ENCODE measurements at places on chromosomes 16 and 17. TPM values are rescaled to one million over a fixed set of nuclear protein-coding genes. Genes with fewer than 3 reads are reported as not detected.
A peak's percentile ranks its signal among the peaks of the same experiment; 100 is the strongest.

- no peak for DNase-seq
Measured at GRCh38 chr17:62760945-62761267, 47.2 kb downstream of the MARCHF10 start.

- DNase-seq, result no peak
Measured at GRCh38 chr17:50039058-50039457, 16.9 kb upstream of the ITGA3 start.

- no peak for DNase-seq
Measured at GRCh38 chr17:67435122-67435521, 58.0 kb downstream of the PITPNC1 start.

DNA sequence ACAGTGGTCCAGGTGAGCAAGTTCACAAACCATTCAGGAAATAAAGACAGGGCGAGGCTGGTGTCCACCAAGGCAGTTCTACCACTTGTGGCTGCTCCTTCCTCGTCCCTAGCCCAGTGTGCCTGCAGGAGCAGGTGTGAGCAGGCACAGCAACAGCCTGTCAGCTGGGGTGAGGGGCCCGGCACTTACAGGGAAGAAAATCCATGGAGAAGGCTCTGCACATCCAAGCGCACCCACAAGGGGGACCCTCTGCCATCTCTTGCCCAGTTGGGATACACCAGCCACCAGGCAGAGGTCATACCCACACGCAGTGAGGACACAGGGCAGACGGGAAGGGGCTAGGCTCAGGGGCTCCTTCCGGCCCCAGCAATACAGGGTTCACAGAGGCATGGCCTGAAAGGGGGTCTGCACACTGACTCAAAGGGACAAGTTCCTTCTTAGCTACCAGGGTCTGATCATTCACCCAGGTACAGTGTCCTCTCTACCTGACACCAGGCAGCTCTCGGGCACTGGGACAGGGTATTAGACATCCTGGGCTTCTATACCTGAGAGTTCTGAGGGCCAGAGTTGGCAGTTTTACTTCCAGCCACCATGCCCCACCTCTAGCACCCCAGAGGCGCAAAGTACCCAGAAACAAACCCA lies 27.0 kb downstream of the CDIP1 start:
- DNase-seq, result peak; percentile 77

GRCh38 chr16:79066561-79066960 lies 534.0 kb downstream of the MAF start:
- DNase-seq, result no peak

- DNase-seq, result no peak
Measured at GRCh38 chr17:8124350-8125153, 646 bp upstream of the HES7 start.

- no peak for DNase-seq
Measured at GRCh38 chr16:56081371-56081770, 109.9 kb upstream of the GNAO1 start.

- peak; percentile 93 for DNase-seq
Measured at GRCh38 chr16:88700636-88701482, 5.3 kb downstream of the RNF166 start.

- DNase-seq, result no peak
Measured at GRCh38 chr17:76053246-76054111, 18.8 kb downstream of the SRP68 start.

DNA sequence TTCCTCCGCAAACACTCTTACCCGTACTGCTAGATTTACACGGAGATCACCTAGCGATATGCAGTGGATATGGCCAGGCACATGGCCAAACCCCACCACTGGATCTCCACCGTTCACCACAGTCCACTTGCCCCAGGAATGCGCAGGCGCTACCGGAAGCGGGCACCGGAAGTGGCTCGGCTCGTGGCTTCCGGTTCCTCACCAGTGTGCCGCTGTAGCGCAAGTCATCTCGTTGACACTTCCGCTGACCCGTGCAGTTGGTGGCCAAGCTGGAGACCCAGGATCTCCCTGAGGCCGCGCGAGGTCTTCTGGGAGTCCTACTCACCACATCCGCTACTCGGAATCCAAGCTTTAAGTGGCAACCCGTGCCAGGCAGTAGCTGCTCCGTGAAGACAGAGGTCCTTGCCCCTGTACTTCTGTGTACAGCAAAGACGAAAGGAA lies 11.5 kb downstream of the ZNF597 start:
- DNase-seq, result peak; percentile 73

DNA sequence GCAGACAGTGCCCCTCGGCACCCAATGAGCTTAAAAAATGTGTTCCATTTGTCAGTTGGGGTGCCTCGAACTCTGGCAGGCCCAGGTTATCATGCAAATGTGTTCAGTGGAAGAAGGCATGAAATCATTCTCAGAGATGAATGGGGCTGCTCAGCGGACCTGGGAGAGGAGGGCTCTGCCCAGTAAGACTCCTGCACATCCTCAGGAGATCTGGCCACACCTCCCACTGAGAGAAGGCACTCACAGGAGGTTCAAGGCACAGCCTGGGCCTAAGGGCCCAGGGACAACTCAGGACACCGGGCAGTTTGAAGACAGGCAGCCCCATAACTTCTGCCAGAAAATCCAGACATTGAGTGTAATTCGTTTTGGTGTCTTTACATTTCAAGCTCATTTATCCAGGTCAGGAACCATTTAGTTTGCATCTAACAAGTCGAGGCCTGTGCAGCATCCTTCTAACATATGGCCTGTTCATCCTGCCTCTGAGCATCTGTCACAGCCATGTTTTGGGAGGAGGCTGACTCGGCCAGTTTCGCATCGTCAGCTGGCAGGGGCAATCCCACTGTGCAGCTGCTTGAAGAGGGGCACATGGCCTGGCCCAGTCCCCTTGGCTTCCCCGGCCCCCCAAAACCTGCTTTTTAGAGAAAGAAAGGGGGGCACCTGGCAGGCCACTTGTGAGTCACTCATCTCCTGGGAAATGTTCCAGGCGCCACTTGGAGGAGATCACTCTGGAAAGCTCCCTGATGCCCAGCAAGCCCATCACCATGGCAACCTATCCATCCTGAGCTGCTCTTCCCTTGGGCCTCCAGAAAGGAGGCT lies 31.2 kb upstream of the BCAR1 start:
- no peak for DNase-seq

- no peak for DNase-seq
Measured at GRCh38 chr17:7403727-7403976, 245 bp downstream of the TMEM256 start.

GRCh38 chr17:70239391-70239826 lies 70.1 kb downstream of the KCNJ2 start:
- no peak for DNase-seq

GRCh38 chr16:20971401-20971800 lies 70.8 kb downstream of the LYRM1 start:
- DNase-seq, result no peak

DNA sequence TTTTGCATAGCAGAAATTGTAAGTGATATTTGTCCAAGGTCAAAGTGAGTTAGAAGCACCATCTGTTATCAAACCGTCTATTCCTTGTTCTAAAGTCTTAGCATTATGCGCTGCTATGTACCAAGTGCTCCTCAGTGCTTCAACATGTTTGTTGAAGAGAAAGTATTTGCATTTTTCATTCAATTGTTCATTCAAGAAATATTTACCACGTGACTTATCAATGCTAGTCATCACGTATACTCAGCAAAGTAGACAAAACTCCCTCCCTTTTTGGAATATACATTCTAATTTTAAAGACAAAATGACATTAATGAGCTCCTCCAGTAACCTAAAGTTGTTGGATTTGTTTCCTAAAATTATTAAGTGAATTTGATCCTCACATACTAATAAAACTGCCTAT lies 388.0 kb upstream of the CDH8 start:
- no peak for DNase-seq

DNA sequence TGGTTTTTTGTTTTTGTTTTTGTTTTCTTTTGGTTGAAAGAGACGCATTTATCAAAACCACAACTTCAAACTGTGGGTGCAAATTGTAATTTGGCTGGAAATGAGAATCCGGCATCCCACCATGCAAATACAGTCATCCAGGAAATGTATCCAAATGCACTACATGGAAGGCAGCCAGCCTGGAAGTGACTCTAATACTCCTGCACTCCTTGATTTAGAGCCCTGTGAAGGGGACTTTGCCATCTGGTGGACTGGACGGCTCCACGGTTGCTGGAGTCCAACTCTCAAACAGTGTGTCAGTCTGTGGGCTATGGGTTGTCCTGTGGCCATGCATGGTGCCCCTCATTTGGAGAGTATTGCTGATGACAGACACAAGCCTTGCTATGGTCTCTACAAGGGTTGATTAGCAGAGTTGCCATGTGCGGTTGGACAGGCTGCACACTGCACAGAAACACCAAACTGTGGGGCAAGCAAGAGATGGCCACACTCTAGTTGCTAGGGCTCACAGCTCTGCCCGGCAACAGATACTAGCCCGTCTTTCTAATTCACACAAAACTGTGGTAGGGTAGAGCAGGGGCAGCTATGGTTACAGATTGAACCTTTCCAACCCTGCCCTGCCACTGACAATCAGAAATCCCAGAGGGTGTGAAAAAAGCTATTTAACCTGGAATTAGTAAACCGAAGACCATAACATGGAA lies 62.4 kb downstream of the VAT1L start:
- no peak for DNase-seq

- DNase-seq, result no peak
Measured at GRCh38 chr16:66020046-66020445, 346.4 kb upstream of the CDH5 start.

DNA sequence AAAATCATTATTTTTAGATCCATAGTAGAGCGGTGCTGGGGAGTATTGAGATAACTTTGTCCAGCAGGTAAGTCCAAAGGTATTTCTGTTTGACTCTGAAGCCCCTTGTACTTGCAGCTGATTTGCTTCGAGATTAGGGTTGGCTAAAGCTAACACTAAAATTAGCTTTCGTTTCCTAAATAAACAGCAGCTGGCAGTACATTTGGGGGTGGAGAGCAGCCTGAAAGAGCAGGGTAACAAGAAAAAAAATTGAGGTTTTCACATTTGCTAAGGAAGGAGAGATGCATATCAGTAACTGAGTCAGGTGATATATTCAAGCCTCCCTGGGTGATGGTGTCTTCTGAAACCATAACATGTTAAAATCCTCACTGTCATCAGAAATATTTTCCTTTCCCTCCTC lies 37.4 kb upstream of the TMC5 start:
- DNase-seq, result no peak

DNA sequence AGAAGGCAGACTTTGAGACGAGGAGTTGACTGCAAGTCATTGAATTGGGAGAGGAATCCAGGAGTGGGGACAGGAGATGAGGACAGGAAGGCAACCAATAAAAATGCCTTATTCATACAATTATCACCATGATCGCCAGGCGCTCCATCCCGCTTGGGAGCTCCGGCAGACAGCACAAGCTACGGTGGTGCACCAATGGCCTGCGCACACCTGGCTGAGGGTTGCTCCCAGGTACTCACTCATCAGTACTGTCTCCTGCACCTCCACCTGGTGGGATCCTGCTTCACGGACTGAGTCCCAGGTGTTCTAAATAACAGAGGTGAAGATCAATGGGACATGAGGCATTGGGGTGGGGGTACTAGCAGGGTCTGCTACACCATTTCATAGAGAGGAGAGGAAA lies 160.0 kb upstream of the TNRC6C start:
- no peak for DNase-seq

DNA sequence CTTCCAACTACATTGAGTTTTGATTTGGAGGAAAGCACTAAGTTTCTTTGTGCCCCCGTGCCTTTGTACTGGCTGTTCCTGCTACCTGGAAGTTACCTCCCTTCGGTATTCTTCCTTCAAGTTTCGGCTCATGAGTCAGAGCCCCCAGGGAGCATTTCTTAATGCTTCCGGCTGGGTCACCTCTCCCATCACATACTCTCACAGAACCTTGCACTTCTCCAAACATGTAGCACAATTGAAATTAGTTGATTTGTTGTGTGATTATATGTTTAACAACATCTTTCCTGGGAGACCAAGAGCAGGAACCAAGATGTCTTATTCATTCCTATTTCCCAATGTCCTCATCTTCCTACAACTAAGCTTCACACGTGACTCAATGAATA lies 158.6 kb upstream of the CDH5 start:
- DNase-seq, result no peak

- DNase-seq, result no peak
Measured at GRCh38 chr17:10200016-10200415, 1.6 kb upstream of the GAS7 start.

GRCh38 chr16:27737513-27737912 lies 187.6 kb downstream of the KATNIP start:
- no peak for DNase-seq

DNA sequence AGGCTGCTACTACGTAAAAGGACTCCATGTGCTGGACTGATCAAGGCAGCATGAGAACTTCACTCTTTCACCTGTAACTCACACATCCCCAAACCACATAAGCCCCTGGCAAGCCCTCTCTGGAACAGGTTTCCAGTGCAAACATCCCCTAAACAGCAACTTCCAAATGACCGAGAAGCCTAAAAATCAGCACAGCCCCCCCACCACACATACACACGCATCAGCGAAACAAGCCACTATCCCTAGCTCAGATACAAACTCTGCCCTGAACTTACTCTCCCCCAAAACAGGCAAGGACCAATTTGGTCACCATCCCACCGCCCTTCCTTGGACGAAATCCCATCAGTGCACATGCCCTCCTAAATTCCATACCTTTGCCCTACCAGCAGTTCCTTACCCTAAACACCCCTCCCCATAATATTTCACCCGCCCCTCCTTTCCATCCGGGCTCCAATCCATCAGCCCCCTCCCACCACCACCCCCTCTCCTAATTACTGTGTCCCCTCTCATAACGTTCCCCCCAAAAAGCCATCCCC lies 735 bp downstream of the LSM12 start:
- no peak for DNase-seq

DNA sequence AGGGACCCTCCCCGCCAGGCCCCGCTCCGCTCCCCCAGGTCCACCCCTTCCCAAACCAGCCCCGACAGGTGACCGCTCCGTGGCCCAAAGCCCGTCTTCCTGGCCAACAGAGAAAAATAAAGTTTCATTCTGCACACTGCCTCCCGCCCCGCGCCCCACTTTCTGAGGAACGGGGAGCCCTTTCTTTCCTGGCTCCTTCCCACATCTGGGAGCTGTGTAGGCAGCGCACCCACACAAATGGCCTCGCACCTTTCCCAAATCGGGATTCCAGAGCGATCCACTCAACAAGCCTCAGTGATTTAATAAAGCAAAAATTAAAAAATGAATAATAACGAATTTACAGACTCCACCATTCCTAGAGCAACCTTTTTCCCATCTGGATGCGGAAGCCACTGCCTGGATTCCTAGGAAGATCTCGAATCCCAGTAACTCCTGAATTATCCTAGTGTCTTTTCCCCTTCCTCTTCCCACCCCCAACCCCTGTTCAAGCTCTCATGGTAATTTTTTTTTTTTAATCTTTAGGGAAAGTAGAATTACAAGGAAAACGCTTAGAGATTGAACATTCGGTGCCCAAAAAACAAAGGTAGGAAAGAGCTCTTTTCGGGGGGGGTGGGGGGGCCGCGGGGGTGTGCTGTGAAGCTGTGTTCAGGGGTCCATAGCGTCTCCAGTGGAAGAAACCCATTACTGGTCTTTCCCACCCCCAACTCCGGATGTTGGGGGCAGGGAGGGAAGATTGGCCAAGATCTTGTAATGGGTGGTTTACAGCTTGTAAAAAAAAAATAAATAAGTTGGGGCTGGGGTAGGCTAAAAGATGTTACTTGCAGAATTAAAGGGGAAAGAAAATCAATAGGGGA lies 1.6 kb downstream of the IGF2BP1 start:
- no peak for DNase-seq

GRCh38 chr17:78528541-78528940 lies 48.7 kb downstream of the DNAH17 start:
- no peak for DNase-seq

The STAT5B gene
- total RNA-seq, result 33.4 TPM

The HASPIN gene
- 0.45 TPM for total RNA-seq

The PYY gene
- not detected for total RNA-seq

The KCNJ18 gene
- not detected for total RNA-seq

The TAC4 gene
- not detected for total RNA-seq

The TIMP2 gene
- 132 TPM for total RNA-seq

All from left ventricle myocardium superior (tissue), 1 donor.